GM03348 (cell line): ENCODE measurements at places on chromosomes 12 and 14.

GRCh38 chr14:34021096-34021495 is 70.2 kb upstream of the EGLN3 start:
- DNase-seq, result no peak

DNA sequence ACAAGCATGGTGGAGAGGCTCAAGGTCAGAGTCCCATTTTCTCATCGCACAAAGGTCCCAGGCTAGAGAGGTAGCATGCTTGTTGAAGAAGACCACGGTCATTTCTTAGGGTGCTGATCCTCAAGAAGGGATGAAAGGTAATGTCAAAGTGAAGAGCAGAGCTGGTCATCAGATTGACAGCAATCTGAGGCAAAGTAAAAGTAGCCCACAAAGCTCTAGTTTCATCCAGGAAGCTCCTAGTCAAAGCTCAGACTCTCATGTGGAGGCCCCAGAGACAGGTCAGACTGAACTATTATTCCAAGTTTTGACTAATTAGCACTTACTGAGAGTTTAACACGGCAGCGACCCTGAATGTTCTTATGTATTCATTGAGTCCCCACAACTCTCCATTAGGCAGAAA is 270.6 kb downstream of the RPS29 start:
- DNase-seq, result no peak

GRCh38 chr14:59918824-59919569 is 947 bp upstream of the LRRC9 start:
- peak; percentile 46 for DNase-seq

- DNase-seq, result no peak
These were observed 48.8 kb downstream of the NINJ2 start for GRCh38 chr12:614411-614970.

GRCh38 chr12:80235944-80236343 is 136.6 kb downstream of the OTOGL start:
- DNase-seq, result no peak

DNA sequence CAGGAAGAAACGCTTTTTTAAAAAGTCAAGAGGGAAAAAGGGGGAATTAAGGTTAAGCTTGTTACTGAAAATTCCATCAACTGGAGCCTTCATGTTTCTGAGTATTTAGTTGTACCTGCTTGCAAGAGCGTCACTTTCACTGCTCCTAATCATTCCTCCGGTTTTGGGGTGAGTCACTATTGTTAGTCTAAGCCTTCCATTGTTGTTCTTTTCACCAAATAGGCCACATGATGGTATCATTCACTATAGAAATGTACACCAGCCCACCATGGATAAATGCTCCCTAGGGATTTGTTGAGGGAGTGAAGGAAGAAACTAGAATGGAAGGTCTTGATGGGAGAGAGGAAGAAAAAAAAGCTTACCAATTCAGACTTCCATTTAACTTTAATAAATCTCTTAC is 3.0 kb downstream of the IL22 start:
- DNase-seq, result no peak

GRCh38 chr12:122882908-122883558 is 12.9 kb downstream of the VPS37B start:
- DNase-seq, result no peak

DNA sequence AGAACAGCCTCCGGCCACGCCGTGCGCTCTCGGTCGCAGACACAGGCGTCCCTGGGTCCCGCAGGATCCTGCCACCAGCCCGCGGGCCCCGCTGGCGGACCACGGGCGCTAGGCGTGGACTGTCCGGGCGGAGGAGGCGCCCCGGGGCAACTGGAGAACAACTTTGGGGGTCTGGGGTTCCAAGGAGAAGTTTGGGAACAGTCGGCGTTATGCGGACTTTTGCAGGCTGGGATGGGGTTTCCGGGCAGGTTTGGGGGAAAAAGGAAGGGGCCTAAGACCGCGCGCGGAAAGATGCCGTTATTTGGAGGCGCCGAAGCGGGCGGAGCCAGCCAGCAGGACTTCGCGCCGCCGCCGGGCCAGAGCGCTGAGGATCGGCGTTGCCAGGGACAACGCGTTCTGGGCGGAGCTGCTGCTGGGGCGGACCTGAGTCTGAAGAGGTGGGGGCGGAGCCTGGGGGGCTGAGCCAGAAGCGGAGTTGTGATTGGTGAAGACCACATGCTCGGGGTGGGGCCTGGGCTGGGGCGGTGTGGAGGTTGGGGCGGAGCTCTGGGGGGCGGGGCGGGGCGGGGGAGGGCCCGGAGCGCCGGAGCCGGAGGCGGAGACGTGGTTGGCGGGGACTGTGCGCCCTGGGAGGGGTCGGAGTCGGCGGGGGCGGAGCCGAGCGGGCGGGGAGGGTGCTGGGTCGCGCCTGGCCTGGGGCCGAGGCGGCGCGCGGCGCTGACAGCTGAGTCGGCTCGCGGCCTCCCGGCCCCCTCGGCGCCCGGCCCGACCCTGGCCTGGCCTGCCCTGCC is at the start of gene CYP46A1:
CYP46A1 (plus strand) TSS at position 680 of the 791 bp plus-strand sequence. CDS start 120 bp downstream, outside the sequence.
- DNase-seq, result peak; percentile 100
